ENCODE measurements at places on chromosomes 11 and 22.

GRCh38 chr22:30290342-30291057, 1.2 kb upstream of the CASTOR1 start:
- no peak for DNase-seq

DNA sequence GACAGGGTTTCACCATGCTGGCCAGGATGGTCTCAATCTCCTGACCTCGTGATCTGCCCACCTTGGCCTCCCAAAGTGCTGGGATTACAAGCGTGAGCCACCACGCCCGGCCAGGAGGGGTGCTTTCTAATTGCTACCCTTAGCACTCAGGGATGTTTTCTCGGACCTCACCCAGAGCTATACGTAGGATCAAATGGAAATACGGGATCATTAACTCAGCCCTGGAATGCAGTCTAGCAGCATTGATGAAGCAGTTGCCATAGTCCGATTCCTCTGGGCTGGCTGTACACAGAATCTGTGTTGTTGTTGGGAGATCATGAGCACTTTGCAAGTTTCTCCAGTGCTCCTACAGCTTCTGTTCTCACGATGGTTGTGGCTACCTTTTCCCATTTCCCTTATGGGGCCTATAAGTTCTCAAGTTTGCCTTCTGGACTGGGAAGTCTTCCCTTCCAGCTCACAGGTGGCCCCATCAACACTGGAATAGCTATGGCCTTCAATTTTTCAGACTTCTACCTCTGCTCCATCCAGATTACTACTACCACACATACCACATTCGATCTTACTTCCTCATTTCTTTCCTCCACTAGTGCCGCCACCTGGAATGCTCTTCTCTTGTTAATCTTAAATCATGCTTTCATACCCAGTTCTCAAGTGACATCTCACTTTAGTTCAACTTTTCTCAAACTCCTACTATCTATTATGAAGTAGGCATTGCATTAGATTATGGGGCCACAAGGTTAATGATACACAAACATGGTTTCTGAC, 16.1 kb upstream of the PCF11 start:
- DNase-seq = no peak

DNA sequence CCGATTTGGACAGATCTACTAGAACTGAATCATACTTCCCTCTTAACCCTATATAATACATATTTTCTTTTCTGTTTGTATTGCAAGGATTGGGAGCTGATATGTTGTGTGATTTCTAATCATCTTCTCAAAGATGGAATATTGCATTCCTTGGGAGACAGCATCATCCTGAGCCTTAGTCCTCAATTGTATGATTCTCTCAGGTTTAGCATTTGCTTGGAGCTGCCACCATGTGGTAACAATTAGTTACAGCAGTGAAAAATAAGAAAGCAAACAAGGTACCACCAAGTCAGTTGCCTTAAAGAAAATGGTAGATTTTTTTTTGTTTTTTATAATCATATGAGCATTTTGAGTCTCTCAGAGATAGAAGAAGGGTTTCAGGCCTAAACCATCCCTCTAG, 11.9 kb downstream of the SNX19 start:
- no peak for DNase-seq

DNA sequence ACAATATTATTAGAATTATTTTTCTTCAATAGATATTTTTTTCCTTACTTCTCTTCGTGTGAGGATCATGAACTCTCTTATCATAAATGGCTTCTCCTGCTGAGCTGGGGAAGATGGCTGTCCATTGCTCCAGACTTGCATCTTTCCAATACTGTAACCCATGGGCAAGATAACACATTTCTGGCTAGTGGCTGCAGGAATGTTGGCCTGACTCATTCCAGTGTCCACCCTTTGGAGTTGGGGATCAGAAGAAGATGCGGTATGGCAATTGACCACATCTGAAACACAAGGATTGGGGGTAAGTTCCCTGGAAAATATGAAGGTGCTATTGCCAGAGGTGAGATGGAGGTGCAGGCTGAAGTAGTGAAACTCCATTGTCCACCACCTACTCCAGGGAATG, 92.8 kb downstream of the FAR1 start:
- peak; percentile 6 for DNase-seq

DNA sequence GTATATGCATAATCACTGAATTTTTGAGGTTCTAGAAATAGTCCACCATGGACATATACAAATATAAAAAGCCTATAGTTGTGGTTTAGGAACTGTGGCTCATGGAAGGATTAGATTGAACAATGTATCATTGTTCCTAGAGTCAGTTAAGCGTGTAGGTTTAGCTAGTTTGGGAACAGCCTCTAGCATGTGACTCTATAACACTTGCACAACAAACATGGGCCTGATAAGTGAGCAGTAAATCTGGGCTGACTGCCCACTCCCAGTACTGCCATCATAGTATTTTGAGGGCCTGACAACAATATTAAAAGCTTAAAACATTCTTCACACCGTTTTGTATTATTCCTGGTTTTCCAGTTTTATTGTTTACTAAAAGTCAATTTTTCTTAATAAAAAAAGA, 47.0 kb downstream of the YAP1 start:
- no peak for DNase-seq

DNA sequence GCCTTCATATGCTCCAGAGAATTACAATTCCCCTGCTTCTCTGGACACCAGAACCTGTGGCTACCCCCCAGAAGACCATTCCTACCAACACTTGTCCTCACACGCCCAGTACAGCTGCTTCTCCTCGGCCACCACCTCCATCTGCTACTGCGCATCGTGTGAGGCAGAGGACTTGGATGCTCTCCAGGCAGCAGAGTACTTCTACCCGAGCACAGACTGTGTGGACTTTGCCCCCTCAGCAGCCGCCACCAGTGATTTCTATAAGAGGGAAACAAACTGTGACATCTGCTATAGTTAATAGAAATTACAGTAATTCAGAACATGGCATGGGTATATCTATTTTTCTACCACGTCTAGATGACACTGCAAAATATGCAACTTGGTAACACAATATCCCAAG, 9.8 kb downstream of the POU2AF3 start:
- DNase-seq = no peak

GRCh38 chr11:95345651-95346050, 114.6 kb upstream of the SESN3 start:
- no peak for DNase-seq

DNA sequence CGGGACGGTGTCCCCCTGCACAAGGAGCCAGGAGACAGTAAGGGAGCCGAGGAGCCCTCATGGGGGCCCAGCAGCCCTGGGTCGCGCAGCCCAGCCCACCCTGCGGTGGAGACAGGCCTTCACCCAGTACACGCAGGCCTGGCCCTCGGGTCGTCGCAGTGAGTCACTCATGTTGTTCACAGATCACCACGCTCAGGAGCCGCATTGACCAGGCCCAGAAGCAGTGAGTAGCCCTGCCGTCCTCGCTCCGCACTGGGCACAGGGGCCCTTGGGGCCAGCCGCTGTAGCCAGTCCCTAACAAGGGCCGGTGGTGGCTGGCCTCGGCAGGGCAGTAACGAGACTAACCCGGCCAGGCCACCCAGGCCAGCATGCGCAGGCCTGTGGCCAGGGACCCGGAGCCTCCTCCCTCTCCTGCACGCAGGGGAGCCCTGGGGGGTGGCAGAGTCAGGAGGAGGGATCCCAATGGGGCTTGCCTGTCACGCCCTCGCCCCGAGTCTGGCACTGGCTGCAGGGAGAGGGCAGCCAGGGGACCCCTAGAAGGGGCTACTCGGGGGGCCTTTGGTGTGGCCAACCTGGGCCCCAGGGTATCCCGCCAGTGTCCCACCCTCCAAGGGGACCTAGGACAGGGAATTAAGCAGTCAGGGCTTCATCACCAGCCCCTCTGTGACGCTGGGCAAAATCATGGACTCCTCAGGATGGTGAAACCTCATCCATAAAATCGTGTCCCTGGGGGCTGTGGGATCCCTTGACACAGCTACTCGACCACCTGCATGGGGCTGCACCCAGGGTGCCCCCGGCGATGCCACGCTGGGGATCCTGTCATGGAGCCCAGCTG, 10.1 kb upstream of the MRPL23 start:
- no peak for DNase-seq

DNA sequence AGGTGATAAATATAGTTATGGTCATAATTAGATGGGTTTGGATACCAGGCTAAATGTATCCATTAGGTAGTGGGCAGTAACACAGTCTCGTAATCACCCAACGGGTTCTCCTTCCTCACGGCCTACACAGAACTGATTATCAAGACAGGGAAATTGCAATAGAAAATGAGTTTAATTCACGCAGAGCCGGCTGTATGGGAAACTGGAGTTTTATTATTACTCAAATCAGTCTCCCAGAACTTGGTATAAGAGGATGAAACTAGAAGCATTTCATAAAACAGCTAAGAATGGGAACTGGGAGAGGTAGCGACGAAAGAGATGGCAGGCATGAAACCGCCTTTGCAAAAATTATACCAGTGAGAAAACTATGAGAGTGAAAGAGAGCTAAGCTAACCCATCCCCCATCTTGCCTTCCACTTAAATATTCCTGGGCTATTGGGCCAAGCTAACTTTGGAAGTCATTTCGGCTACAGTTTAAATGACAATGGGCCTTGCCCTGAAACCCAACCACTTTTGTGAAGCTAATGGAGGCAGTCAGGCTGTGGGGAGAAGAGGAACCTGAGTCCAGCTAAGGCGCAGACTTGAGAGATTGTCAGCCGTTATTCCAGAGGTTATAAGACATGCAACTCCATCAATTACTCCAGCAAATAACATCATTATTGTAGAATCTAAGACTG, 29.6 kb downstream of the CTSC start:
- no peak for DNase-seq

- no peak for DNase-seq
Measured at GRCh38 chr11:64581057-64581523, 9.9 kb upstream of the SLC22A12 start.

- no peak for DNase-seq
Measured at GRCh38 chr11:119512369-119512768, 89.4 kb upstream of the THY1 start.

DNA sequence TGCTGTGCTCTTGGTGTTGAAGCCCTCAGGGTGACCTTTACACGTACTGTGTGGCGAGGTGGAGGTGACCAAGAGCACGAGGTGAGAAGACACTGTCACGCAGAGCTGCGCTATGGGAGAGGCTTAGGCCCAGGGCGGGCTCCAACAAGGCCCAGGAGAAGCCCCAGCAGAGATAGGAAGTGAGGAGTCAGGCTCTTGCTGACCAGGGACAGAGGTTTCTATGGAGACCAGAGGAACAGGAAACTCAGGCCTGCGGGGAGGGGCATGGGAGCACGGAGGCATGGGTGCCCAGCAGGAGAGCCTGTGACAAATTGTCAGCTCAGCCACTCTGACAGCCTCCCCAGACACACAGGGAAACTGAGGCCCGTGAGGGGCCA, 15.8 kb downstream of the DGKZ start:
- DNase-seq = peak; percentile 63

GRCh38 chr11:96275801-96276594, 67.0 kb downstream of the MAML2 start:
- DNase-seq = no peak

DNA sequence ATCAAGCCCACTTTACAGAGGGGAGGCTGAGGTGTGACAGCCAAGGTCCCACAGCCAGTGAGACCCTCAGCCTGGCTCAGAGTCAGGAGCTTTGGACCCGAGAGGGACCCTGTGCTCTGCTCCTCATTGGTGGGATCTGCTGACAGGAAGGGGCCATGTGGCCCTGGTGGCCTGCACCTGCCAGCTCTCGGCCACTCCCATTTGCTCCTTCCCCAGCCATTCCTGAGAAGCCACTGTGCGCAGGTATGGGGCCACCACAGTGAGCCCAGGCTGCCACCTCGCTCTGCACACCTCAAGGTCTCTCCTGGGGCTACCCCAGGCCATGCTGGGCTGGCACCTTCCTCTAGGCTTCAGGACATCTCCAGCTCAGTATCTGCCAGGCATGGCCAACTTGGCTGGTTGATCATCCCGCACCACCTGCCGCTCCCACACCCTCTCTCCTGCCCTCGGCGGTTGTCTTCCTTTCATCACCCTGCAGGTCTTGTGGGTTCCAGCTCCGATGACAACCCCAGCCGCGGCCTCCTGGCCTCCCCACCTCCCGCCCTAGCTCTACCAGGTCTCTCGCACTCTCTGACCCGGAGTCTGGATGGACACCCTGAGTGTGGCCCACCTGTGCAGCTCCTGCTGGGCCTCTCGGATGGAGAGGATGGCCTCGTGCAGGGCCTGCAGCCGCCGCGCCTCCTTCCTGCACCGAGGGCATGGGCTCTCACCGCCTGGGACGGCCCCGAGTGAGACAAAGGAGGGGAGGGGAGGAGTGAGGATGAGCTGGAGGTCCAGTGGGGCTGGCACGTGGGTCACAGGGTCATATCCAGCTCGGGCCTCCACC, 32.2 kb upstream of the CARS1 start:
- DNase-seq = no peak

DNA sequence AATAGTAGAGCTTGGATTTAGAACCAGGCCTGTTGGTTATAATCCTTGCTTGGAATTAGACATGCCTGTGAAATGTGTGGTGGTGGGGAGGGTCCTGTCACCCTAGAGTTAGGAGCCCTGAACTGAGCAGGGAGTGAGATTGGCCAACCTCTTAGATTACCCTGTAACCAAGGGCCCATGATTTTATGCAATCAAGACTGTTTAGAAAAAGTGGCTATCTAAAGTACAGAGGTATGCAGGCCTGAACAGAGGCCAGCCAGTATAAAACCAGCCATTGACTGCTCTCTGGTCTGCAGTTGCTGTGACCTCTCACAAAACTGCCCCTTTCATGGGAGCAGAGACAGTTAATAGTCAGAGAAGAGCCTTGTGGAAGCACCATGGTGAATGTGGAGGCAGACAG, 36.2 kb downstream of the SERPINH1 start:
- no peak for DNase-seq

GRCh38 chr22:38214302-38215056, 12.7 kb downstream of the MAFF start:
- no peak for DNase-seq

- no peak for DNase-seq
Measured at GRCh38 chr22:24977370-24978221, 25.1 kb downstream of the KIAA1671 start.

DNA sequence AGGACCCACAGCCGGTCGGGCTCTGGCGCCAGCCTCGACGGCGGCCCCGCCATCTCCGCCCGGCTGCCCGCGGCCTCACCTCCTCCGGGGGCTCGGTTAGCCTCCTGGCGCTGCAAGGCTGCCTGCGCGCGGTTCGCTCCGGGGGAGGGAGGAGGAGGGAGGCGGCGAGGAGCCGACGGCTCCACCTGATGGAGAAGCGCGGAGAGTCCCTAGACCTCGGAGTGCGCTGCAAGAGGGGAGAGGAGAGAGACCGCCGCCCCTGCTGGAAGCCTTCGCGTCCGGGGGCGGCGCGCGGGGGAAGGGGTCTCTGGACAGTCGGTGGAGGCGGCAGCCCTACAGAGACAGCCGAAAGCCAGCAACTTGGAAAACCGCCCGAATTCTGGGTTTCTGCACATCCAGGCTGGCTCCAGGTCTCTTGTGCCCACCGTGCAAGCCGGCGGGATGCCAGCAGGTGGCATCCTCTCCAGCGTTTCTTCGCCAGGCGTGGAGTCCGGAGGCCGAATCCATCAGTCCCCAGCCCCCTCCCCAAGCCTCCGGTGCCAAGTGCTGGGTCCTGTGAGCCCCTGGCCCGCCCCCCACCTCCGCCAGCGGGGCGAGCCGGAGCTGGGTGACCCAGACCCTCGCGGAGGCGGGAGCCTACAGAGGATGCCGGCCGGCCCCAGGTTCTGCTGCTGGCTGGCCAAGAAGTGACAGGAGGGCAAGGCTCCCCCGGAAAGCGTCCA, 2.9 kb upstream of the KIRREL3 start:
- no peak for DNase-seq
